Activated naive CD4-positive, alpha-beta T cell (primary cell): ENCODE measurements at places on chromosomes 1 and 21.

DNA sequence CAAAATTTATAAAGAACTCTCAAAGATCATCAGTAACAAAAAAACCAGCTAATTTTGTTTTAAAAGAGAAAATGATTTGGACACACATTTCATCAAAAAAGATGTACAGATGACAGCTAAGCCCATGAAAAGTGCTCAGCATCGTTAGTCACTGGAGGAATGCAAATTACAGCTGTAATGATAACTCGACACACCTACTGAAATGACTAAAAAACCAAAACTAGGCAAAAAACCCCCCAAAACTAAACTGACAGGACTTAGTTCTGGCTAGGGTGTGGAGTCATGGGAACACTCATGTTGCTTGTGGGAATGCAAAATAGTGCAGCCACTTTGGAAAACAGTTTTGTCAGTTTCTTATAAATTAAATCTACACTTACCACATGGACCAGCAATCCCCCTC lies 59.5 kb downstream of the CNIH3 start:
- no peak for DNase-seq

DNA sequence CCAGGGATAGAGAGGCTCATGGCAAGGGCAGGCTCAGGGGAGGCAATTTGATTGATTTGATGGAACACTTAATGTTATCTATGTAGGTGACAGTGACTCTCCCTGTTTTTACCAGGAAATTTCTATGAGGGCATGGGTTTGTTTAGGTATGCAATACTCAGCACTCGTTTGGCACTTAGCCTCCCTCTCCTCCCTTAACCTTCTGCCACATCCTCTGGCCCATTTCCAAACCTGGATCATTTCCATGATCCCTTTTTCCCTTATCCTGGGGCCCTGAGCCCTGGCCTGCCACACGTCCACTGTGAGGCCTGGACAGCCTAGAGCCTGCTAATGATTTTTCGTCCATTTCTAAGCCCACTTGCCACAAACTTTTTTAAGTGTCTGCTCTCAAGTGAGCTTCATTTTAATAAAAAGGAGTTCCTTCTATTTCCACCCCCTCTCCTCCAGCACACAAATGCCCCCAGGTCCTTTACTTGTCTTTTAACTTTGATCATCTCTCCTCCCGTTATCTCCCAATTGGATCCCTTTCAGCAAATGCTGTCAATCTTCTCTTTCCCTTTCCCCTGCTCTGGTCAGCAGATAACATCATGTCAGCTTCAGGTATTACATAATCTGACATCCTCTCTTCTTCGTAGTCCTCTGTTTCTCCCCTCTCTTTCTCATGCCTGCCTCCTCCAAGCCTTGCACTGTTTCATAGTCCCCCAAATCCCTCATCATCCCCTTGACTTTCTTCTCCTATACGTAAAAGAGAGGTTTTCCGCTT lies 37.8 kb upstream of the GADD45A start:
- no peak for DNase-seq

- no peak for DNase-seq
Measured at GRCh38 chr21:15651172-15651571, 78.6 kb upstream of the USP25 start.

DNA sequence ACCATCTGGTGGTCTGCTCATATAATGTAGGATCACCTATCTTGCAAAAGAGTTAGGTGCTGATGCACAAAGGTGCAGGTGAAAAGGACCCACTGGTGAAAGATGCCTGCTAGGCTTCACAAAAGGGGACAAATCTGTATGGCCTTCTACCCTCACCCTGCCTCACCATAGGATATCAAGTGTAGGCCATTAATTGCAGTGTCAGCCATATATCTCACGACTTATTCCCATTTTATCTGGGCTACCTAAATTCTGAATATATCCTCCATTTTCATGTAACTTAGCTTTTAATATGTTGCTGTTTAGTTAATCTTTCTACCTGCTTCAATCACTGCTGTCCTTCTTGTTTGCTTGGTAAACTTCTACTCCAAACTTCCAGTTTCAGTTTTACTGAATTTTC lies 84.2 kb upstream of the DPH5 start:
- DNase-seq: no peak

GRCh38 chr1:232439011-232439410 lies 190.9 kb downstream of the SIPA1L2 start:
- no peak for DNase-seq
